Astrocyte (in vitro differentiated cells and primary cell): ENCODE measurements at places on chromosomes 5 and 9.

DNA sequence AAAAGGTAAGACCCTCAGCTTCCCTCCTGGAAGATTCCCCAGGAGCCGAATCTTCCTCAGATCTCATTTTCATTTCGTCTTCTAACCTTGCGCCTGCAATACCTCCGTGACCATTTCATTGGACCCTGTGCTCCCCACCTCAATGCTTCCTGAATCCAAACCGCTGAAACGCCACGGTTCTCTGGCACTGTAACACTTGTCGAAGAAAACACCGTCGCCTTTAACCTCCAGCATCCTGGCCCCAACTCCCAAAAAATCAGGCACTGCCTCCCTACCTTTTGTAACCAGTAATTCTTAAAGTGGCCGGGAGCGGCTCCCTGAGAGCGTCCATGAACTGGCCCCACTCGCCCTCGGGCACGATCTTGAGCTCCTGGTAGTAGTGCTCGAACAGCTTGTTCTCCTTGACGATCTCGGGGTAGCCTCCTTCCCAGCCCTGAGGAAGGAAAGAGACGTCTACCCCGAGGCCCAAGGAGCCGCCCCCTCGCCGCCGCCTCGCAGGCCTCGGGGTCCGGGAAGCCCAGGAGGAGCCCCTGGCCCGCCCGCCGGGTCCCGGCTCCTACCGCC is 438 bp downstream of the NSUN2 start:
- DNase-seq: no peak

DNA sequence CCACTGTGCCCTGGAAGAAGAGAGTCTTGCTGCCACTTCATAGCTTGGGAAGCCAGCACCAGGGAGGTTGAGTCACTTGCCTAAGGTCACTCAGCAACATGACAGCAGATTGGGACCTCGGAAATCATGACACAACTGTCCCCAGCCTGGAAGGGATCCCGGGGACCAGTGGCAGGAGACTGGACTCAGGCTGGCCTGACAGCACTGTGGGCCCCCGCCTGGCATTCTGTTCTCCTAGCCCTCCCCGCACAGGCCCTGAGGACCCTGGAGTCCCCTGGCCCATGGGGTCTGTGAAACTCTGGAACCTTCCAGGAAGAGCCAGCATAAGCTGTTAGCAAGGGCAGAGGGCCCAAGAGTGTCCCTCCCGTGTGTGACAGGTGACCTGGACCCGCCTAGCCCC is 64.9 kb downstream of the COL5A1 start:
- no peak for DNase-seq

GRCh38 chr5:14806456-14806855 is 65.1 kb downstream of the ANKH start:
- peak; percentile 72 for DNase-seq

GRCh38 chr5:94932259-94932658 is 313.8 kb downstream of the SLF1 start:
- DNase-seq: no peak

DNA sequence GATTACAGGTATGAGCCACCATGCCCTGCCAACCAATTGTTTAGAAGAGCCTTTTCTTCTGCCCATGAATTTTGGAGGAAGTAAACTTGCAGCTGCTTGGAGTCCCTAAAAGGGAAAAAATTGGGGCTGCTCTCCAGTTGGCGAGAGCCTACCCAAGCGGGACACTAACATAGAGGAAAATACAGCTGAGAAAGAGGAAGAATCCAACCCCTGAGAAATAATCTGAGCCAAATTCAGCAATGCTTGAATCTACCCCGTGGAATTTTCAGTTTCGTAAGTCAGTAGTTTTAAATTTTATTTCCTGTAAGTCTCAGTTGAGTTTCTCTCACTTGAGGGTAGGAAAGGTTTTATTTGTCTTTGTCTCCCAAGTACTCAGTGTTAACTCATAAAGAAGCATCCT is 30.4 kb upstream of the UBTD2 start:
- DNase-seq: no peak

DNA sequence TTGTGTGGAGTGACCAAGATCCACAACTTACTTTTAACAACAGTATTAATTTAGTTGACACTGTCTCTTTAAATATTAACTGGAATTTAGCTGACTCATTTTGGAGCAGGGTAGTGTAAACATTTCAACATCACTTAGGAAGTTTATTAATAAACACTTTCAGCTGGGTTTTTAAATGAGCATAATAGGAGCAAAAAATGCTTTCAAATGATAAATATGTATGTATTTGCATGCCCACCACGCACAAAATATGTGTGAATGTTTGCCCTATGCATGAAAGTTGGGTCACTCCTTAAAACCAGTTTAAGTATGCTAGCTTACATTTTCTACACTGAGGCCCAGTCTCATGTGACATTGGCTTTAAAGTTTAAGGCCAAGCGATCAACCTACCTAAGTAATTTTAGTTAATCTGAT is 2.9 kb downstream of the ZFAND5 start:
- no peak for DNase-seq

- no peak for DNase-seq
Measured at GRCh38 chr9:109437286-109437685, 60.8 kb downstream of the PTPN3 start.

DNA sequence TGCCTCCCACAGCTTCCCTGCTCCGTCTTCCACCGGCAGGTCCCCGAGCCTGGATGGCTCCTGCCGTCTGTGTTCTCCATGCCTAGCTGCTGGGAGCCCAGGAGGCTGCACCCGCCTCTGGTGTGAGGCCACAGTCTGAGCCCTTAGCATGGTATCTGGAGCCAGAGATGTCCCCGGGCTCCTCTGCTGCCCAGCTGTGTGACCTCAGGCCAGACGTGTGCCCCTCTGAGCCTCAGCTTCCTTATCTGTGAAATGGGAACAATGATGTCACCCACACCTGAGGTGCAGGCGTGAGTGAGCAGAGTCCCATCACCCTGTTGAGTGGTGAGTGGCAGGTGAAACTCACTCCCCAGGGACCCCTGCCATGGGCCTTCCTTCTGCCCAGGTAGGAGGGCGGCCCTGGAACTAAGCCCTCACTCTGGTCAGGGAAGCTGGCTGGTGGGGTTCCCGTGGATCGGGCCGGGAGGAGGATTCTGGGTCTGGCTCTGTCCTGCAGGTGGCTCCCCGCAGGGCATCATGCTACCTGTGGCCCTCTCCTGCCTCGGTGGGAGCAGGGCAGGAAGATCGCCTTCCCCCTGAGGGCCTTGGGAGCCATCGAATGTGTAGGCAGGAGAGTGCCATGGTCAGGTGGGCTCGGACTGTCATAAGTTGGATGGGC is 239.0 kb downstream of the PBX3 start:
- DNase-seq: no peak

DNA sequence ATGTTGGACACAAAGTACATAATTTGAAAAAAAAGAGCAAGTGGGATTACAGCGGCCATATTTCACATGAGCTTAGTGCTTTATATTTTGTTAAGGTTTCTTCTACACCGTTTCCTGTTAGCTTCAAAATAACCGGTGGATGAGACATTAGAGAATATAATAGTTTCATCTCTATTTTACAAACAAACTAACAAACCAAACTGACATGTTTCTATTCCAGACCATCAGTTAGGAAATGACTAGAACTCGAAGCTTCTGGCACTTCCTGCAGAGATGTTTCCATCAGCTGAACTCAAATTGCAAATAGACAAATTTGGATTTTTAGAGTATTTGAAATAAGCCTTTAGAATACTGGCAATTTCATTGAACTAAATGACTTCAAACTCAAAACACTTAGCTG is 86.5 kb downstream of the MTRR start:
- no peak for DNase-seq

DNA sequence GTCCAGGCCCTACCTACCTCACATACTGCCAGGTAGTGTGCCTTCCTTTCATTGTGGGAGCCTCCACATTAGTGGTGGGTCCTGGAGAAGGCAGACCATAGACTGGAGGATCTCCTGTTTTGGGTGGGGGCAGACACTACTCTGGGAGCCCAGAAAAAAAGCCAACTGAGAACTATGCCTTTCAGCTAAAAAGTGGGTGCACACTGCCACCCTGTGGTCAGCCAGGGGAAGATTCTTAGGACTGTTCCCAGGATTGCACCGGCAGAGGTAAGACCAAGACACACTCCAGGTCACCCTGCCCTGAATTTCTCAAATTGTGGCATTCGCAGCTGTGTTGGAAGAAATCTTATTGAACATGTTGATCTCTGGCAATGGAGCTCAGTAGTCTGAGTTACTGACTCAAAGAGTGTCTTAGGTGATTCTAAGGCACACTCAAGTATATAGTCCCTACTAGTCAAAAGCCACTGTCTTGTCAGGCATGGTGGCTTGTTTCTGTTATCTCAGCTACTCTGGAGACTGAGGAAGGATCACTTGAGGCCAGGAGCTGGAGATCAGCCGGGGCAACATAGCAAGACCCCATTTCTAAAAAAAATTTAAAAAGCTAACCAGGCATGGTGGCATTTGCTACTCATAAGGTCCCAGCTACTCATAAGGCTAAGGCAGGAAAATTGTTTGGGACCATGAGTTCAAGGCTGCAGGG is 3.6 kb downstream of the SIGMAR1 start:
- DNase-seq: peak; percentile 16
